ENCODE measurements at places on chromosomes 1 and 21. TPM values are rescaled to one million over a fixed set of nuclear protein-coding genes. Genes with fewer than 3 reads are reported as not detected.

Gene TINAGL1
- 0.50 TPM for total RNA-seq

Gene UQCRHL
- total RNA-seq = 7.0 TPM

Gene AGPAT3
- 20.5 TPM for total RNA-seq

Gene TMEM51
- 44.7 TPM for total RNA-seq

Gene TTLL10
- not detected for total RNA-seq

Gene DIO1
- not detected for total RNA-seq

Gene KTI12
- total RNA-seq = 18.3 TPM

Gene PDE9A
- total RNA-seq = 1.1 TPM

Gene ARHGEF10L
- 4.9 TPM for total RNA-seq

Gene PAPPA2
- total RNA-seq = not detected

Gene NUF2
- 28.7 TPM for total RNA-seq

Gene S100A10
- total RNA-seq = 2,045 TPM

Gene HTR6
- total RNA-seq = 0.14 TPM

Gene SPATA21
- total RNA-seq = 0.06 TPM

Gene KCNJ15
- 0.50 TPM for total RNA-seq

Gene TMEM82
- total RNA-seq = not detected

Gene P3R3URF
- total RNA-seq = not detected

Gene LPAR3
- 0.21 TPM for total RNA-seq

Gene TMEM54
- 42.9 TPM for total RNA-seq

Gene SLAMF6
- not detected for total RNA-seq

Gene NHLH1
- 0.78 TPM for total RNA-seq

Gene BEND5
- total RNA-seq = not detected

Gene CD52
- not detected for total RNA-seq

Gene YBX1
- 810 TPM for total RNA-seq

Gene GABRD
- 0.58 TPM for total RNA-seq

Gene KCNJ9
- total RNA-seq = not detected

Gene NVL
- total RNA-seq = 19.4 TPM

Gene ATP1A4
- total RNA-seq = not detected

Gene C1orf159
- 16.1 TPM for total RNA-seq

Gene HMCN1
- total RNA-seq = 0.09 TPM

All from A549 treated with CpdA at 1 μM for 4 hours (cell line).